ENCODE measurements at places on chromosomes 7 and 10.

- DNase-seq = no peak
These were observed 15.1 kb downstream of the ITGA8 start for GRCh38 chr10:15704581-15704968.

- no peak for DNase-seq
These were observed 31.1 kb downstream of the CELF2 start for GRCh38 chr10:11048707-11049278.

- DNase-seq = no peak
These were observed 19.0 kb upstream of the PFKP start for GRCh38 chr10:3048119-3049019.

GRCh38 chr10:98276311-98276710 lies 8.3 kb upstream of the LOXL4 start:
- DNase-seq = no peak

GRCh38 chr7:3649250-3649649 lies 348.2 kb downstream of the SDK1 start:
- DNase-seq = no peak

GRCh38 chr10:37754538-37755323 lies 102.7 kb downstream of the ZNF248 start:
- DNase-seq = no peak

DNA sequence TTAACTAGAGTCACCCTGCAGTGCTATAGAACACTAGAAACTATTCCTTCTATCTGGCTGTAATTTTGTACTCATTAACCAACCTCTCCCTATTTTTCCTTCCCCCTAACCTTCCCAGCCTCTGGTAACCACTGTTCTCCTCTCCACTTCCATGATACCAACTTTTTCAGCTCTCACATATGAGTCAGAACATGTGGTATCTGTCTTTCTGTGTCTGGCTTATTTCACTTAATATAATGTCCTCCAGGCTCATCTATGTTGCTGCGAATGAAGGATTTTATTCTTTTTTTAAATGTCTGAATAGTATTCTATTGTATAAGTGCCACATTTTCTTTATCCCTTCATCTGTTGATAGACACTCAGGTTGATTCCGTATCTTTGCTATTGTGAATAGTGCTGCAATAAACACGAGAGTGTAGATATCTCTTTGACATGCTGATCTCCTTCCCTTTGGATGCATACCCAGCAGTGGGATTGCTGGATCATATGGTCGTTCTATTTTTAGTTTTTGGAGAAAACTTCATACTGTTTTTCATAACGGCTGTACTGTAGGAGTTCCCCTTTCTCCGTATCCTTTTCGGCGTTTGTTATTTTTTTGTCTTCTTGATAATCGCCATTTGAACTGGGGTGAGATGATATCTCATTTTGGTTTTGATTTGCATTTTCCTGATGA lies 101.4 kb downstream of the FAM107B start:
- no peak for DNase-seq

GRCh38 chr7:47884675-47885074 lies 63.6 kb downstream of the PKD1L1 start:
- no peak for DNase-seq

- DNase-seq = no peak
These were observed 6.3 kb downstream of the CALN1 start for GRCh38 chr7:72405871-72406270.

- DNase-seq = no peak
These were observed 252.6 kb upstream of the IGFBP3 start for GRCh38 chr7:46173476-46174195.

DNA sequence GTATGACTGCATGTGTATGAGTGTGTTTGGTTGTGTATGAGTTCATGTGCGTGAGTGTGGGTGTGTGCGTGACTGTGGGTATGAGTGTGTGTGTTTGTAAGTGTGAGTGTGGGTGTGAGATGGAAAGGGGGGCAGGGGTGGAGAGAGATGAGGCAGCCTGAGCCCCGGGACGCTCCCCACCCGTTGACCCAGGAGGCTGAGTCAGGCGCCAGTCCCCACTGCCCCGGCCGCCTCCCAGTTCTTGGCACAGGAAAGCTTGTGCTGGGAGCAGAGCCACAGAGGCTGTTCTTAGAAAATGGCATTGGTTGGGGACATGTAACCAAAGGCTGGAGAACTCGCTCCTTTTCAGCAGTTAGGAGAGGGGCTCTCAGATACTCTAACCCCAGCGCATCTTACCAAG lies 27.8 kb upstream of the NUB1 start:
- peak; percentile 32 for DNase-seq

- peak; percentile 82 for DNase-seq
These were observed 71.3 kb upstream of the TNRC18 start for GRCh38 chr7:5494683-5495561.

DNA sequence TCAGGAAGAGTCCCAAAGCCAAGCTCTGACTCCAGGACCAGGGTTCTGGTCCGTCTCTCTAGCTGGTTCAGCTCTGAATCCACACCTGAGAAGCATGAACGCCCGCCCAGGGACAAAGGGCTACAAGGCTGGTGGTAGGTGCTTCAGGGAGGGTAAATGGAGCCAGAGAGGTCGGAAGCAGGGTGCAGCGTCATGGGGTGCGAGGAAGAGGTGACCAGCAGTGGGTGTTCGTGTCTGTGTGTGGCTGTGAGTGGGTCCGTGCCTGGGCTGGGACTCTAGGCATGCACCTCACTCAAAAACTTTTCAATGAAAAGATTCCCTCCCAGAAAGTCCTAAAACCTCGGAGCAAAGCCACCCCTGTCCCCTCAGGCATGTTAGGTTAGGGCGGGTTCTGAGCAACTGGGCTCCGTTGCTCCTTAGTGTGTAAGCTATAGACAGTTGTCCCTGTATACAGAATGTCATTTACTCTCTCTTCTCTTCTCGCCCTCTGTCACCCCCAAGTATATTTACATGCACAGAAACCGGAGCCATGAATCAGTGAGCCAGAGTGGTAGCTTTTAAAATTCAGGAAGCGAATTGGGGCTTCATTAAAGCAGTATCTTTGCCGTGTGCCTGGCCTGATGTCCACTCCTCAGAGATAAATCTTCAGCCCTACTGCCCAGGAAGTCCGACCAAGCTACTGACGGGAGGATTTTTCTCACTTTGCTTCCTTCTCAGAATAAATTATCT lies 12.3 kb upstream of the GATA3 start:
- DNase-seq = no peak

DNA sequence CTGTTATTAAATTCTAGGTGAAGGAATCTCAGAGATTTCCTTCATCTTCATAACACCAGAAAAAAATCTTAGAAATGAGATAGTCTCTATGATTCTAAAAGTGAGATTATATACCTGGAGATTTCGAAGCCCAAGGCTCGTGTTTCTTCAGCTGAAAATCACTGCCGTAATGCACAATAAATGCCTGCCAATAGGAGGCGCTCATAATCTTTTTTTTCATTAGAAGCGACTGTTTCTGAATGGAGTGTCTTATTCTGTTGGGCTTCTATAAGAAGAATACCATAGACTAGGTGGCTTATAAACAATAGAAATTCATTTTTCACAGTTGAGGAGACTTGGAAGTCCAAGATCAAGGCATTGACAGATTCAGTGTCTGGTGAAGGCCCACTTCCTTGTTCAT lies 294.7 kb downstream of the PRKG1 start:
- DNase-seq = no peak

- no peak for DNase-seq
These were observed 511.3 kb downstream of the ARL4A start for GRCh38 chr7:13198727-13199126.

- peak; percentile 95 for DNase-seq
These were observed 40.3 kb downstream of the ZC3HC1 start for GRCh38 chr7:130010689-130011412.

DNA sequence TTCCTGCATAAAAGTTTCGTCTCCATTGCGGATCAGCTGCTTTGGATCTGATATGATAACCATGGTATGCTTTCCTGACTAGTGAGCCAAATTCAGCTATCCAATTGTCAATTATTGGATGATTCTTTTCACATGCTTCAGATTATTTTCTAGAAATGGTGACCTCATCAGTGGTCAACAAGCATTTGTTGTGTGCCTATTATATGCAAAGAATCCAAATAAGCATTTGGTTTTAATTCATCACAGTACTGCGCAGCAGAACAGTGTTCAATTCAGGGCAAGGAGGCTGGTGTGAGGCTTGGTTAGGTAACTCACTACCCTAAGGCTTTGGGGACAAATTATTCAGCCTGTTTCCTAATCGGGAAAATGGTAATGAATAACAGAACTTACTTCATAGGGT lies 200.5 kb downstream of the SKAP2 start:
- no peak for DNase-seq
